ENCODE measurements at places on chromosomes 6 and 20.

DNA sequence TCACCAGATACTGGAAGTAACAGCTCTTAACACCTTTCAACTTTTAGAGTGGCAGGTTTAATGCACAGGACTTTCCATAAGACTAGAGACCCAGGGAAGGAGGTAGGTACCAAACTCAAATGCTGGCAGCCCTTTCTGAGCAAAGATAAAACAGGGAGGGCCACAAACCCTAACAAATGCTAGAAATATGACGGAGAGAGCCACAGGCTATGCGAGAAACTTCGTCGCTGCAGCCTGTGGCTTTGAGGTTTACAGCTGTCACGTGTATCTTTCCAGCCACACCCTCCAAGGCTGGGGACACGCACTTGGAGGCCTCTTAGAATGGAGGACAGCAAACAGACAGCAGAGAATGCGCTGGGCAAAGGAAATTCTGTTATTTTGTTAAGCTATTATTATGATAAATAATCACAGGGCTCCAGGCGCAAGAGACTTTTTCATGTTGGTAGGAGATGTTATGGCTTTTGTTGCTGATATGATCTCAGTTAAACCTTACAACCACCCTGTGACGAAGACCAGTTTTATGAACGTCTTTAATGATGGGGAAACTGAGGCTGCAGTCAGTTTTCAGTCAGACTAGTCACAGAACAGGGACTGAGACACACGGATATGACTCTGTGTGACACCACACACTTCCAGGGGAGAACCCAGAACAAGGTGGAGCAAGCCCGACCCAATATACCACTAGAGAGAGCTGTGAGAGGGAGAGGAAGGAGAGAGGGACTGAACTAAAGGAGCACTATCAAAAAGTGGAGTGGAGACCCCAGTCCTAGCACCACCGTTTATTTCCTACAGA is 2.0 kb downstream of the TRAM2 start:
- DNase-seq = peak; percentile 72

DNA sequence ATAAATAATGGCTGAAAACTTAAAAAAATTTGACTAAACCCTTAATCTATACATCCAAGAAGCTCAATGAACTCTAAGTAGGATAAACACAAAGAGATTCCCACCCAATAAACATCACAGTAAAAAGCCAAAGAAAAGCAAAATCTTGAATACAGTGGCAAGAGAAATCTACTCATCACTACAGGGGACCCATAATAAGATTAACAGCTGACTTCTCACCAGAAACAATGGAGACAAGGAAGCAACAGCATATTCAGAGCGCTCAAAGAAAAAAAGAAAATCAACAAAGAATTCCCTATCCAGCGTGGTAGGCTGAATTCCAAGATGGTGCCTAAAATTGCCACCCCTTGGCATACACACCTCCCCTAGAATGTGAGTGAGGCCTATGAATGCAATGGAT is 18.6 kb downstream of the SNX3 start:
- no peak for DNase-seq

DNA sequence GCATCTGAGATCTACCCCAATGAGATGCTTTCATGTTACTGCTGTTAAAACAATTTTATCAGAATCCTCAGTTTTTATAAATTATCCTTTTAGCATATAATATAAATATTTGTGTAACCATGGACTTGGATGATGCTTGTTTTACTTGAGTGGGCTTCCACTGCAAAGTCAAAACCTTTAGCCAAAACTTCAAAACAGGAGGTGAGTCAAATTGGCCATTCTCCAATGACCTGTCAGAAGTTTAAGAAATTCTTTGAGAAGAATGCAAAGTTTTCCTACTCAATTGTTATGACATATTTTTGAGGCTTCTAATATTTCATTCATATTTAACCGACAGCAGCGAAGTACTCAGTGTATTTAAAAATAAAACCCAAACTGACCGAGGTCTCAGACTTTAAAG is 507.9 kb downstream of the EYS start:
- DNase-seq = no peak

DNA sequence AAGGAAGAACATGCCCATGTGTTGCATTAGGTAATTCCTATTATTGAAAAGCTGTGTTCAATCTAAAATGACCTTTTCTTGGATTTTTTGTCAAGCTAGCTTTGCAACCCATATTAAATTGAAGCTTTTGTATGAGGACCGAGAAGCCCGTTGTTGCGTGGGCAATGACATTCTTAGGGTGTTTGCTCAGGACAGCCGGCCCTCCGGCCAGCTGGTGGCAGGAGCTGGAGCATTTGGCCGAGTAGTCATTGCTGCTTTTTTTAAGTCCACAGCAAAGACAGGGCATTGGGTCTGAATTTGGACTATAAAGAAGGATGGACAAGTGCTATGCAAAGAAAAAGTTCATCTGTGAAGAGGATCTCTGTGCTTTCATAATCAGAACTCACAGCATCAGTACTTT is 365.8 kb downstream of the SAMD5 start:
- no peak for DNase-seq

DNA sequence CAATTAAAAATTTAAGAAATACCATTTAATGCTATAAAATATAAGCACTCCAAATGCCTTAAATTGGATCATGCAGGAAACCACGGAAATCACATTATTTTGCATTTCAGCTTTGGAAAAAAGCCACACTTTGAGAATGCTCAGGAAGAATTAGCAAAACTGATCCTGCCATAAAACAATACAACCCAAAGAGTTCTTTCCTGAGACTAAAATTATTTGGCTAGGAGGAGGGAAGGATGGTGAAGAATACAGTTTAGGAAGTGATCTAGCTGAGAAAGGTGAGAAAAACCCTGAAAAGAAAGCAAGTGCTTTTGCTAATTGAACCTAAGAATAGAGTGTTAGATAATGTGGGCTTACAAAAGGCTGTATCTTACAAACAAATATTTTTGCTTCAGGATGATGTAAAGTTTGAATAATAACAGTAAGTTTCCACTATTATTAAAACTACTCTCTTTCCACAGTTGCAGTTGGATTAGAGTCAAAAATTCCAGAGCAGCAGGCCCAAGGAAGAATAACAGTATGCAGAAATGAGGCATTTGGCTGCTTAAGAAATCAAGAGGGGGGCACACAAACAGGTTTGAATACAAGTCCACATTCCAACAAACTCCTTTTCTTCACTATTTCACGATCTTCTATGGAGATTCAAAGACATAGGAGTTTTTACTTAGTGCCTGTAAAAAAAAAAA is 565.4 kb downstream of the RFPL4B start:
- peak; percentile 91 for DNase-seq

- DNase-seq = peak; percentile 98
Observed at GRCh38 chr6:112281821-112282615, 27.7 kb upstream of the LAMA4 start.

DNA sequence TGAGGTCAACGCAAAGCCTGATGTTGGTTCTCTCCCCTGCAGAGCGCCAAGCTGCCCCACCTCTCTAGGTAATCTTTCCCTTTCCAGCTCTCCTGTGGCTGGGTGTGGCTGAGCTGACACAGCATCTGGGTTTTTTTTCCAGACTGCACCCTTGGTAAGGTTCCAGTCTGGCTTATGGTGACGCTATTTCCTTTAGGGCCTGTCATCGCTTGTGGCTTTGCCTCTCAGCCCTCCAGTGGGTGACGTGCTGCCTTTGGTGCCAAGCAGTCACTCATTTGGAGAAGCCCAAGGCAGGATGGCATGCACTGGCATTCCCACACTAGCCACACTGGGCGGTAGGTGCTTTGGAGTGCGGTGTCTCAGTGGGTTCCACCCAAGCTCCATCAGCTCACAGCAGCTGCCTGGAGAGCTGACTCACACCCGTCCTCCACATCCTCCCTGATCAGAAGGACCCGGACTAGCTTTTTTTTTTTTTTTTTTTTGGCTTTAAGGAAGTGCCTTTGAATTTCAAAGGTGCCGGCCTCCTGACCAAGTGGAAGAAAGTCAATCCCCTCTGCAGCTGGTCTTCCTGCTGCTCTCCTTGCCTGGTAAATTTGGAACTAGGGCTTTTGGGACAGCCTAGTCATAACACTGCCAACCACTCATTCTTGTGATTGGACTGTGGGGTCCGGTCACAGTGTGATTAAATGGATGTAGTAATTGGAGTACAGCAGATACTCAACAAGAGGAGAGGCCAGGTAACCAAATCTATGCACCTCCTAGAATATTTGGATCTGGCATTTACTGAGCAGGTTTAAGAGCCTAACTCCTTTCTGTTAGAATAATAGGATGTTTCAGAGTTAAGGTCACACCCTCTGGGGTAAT is 153.6 kb downstream of the CD83 start:
- no peak for DNase-seq

DNA sequence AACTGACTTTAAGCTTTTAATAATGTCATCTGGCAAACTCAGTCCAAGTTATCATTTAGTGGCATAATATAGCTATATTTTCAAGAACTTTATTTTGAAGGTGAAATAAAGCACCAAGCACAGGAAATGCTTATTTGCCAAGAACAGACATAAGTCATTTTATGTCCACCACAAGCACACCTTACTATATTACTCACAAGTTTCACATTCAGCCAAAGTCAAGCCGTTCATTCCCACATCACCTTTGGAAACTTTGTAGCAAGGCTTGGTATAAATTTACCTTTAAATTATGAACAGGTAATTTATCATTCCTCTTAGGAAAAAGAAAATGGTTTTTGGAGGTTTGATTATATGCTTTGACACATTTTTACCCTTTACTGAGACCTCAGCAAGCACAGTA is 236.8 kb upstream of the FKBP1C start:
- DNase-seq = no peak

DNA sequence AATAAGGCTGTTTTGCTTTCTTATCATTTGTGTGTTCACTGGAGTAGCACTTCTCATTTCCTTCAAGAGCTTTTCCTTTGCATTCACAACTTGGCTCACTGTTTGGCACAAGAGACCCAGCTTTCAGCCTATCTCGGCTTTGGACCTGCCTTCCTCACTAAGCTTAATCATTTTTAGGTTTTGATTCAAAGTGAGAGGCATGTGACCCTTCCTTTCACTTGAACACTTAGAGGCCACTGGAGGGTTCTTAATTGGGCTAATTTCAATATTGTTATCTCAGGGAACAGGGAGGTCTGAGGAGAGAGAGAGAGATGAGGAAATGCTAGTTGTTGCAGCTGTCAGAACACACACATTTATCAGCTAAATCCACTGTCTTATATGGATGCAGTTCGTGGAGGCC is 82.9 kb upstream of the SCAF8 start:
- peak; percentile 27 for DNase-seq

DNA sequence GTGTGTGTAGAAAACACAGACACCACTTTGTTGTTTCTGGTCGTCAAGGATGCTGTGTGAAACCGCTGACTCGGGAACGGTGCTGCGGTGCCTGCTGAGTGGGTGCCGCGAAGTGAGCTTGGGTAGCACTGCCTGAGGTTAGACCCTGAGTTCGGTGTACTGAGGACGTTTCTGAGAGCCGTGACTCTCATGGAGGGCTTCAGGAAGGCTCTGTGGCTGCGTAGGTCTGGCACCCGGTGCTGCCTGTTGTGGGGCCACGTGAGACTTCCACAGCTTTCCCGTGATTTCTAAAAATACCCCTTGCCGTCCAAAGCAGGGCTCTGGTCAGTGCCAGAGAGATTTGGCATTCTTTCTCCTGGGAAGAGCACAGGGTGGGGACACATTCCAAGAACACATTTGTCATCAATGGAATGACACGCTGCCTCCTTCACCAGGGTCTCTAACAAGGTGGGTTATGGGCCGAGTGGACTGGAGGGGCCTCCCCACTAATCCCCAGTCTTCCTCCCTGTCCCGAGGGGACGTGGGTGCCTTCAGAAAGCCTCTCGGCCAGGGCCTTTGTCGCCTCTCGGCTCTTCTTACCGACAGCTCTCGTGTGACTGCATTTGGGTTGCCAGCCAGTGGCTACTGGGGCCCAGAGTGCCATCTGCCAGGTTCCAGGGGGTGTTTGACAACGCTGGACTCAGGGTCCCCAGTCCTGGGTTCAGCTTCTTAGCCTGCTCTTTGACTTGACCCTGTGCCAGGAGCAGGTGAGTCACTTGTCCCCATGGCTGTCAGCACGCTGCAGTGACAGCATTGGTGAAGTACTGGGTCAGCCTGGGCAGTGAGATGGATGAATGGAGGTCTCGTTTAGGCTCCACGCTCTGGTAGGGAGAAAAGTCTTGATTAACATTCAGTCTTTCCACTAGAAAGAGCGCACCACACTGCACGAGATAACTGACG is 62.2 kb downstream of the SYNJ2 start:
- no peak for DNase-seq

DNA sequence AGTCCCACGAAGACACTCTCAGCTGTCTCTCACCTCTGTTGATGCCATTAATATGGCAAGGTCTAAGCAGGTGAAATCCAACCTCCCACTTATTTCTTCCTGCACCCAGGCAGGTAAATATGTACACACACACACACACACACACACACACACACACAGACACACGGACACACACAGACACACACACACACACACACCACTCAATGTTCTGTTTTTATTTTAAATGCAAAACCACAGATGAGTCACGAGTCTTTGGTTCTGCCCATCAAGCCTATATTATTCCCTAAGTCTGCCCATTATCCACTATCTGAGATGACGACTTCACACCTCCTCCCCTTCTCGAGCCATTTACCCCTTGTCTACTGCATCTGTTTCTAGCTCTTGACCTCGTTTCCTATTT is 344.7 kb downstream of the CDH26 start:
- no peak for DNase-seq

DNA sequence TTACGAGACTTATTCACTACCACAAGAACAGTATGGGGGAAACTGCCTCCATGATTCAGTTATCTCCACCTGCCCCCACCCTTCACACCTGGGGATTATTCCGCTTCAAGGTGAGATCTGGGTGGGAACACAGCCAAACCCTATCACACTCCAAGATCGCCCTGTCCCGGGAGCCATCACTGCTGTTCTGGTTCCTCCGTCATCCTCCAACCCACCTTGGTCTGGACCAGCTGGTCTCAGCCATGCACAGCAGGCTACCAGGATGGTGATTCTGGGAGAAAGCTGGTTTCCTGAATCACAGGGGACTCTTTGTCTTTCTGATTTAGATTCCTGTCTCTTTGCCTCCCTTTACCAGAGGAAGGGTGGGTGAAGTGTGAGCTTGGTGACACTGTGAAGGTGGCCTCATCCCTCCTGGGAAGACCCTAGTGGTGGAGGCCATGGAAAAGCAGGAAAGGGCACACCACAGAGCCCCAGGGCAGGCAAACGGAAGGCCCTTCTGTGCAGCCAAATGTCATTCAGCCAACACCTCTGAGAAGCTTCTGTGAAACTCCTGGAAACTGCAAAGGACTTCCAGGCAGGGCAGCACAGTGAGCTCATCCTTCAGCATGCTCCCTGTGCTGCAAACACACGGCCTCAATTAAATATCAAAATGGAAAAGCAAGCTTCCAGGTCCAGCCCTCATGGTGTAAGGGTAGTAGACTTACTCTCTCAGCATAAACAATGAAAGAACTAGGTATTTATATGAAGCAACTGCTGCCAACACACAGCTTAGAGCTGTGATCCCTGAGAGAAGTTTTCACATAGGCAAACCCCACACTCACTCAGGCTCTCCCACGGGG is 169.8 kb downstream of the ANKRD60 start:
- peak; percentile 35 for DNase-seq
